ENCODE measurements at places on chromosomes 12 and 14. TPM values are rescaled to one million over a fixed set of nuclear protein-coding genes. Genes with fewer than 3 reads are reported as not detected.

Gene NRDE2
- polyA plus RNA-seq = 7.0 TPM

GRCh38 chr12:71300772-71301675, 138.6 kb upstream of the LGR5 start:
- DNase-seq = no peak

- no peak for DNase-seq
Measured at GRCh38 chr12:29329411-29329810, 51.6 kb downstream of the ERGIC2 start.

Gene AKAP6
- polyA plus RNA-seq = 0.92 TPM

DNA sequence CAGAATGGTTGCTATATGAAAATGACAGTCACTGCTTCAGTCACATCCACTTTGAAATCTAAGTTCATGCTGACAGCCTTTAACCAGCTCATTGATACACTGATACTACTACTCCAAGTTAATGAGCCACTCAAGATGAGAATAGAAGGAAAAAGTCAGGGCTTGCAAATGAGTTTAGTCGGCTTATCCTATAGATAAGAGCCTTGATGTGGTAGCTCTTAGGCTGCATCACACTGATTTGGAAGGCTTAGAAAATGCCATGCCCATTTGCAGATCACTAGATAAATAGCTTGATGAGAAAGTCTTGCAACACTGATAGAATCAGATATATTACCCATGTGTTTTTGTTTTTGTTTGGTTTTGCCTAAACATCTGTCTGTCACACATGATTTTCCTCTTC, 251.4 kb upstream of the ATXN7L3B start:
- no peak for DNase-seq

GRCh38 chr12:122076743-122077495, 1.6 kb upstream of the MLXIP start:
- DNase-seq = no peak

Gene CELA1
- polyA plus RNA-seq = not detected

GRCh38 chr14:93219103-93219726, 12.2 kb downstream of the UBR7 start:
- DNase-seq = peak; percentile 76

DNA sequence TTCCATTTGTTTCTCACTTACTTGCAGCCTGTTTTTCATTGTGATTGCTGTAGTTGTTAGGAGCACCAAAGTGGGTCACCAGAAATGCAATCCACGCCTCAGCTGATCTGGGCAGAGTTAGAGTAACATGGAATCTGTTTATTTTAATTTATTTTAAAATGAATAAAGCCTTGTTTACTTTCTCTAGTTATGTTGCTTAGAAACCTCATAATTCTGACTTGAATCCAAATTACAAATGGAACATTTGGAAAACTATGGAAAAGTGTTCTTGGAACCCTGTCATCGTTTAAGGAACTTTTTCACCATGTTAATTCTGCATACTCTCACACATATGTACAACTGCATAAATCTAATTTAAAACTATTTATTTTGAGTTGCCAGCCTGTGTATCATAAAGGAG, 92.2 kb upstream of the DAAM1 start:
- DNase-seq = no peak

GRCh38 chr12:100926669-100927248, 132.2 kb downstream of the ANO4 start:
- peak; percentile 51 for DNase-seq

Gene KRT79
- polyA plus RNA-seq = not detected

Gene CRACR2A
- 0.22 TPM for polyA plus RNA-seq

- DNase-seq = no peak
Measured at GRCh38 chr12:117547209-117547608, 185.8 kb upstream of the NOS1 start.

Measured in kidney (tissue), 22 donors.